NCI-H69 (cell line): ENCODE measurements at places on chromosomes 4 and X.

GRCh38 chrX:64894454-64895038 lies 81.7 kb downstream of the ZC4H2 start:
- DNase-seq = no peak

DNA sequence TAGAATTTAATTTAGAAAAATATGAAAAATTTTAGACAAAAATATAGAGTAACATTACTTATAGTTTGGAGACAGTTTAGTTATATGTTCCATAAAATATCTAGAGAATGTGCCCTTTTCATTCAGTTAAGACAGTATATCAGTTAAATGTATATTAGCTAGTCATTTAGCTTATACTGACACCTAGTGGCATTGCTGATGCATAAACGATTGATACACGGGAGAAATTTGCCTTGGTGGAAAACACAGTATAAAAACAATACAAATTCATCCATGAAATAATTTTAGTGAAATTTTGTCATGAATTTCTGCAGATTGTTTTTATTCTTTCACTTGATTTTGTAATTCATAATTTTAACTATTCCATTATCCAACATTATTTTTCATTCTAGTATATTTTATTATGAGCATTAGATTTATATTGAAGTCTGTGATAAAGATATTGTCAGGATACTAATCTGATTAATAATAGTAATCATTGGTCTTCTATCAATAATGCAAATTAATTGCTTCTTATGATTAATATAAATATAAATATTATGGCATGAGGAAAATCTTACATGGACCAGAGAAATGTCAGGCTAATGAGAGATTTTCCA lies 219.0 kb downstream of the TLL1 start:
- DNase-seq = peak; percentile 62

GRCh38 chrX:9627922-9628321 lies 137.7 kb downstream of the GPR143 start:
- no peak for DNase-seq

DNA sequence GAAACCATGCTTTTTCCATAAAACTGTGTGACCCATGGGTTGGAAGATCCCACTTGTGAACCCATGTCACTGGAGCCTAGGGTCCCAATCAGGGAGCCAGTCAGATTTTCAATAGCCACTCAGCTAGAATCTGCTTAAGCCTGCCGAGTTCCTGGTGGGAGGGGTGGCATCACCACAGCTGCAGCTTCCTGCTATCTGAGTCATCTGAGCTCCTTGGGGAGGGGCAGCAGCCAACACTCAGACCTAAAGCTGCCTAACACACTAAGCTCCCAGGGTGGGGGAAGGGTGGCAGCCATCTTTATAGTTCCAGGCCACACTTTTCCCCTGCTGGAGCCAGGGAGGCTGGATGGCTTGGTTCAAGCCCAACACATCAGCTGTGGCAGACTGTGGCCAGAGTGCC lies 350.1 kb downstream of the C4orf33 start:
- DNase-seq = peak; percentile 55

GRCh38 chrX:30301208-30301607 lies 8.0 kb downstream of the NR0B1 start:
- no peak for DNase-seq

GRCh38 chrX:39845233-39845632 lies 252.5 kb downstream of the BCOR start:
- no peak for DNase-seq

GRCh38 chr4:7587433-7588405 lies 153.0 kb upstream of the PSAPL1 start:
- no peak for DNase-seq

DNA sequence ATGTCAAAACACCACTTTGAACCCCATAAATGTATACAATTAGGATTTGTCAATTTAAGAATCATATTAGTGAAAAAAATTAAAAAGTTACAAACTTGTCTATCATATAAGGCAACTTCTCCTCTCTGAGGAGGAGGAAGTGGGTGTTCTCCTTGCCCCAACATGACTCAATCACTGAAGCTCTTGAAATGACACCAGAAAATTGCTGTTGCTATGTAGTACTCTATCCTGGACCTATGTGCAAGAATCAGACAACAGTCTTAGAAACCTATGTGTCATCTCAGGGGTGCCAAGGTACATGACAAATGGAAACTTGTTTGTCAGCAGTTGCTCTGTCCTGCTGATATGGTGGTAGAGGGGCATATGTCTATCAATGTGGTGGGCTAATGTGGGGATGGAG lies 47.7 kb downstream of the HMGB3 start:
- DNase-seq = no peak

DNA sequence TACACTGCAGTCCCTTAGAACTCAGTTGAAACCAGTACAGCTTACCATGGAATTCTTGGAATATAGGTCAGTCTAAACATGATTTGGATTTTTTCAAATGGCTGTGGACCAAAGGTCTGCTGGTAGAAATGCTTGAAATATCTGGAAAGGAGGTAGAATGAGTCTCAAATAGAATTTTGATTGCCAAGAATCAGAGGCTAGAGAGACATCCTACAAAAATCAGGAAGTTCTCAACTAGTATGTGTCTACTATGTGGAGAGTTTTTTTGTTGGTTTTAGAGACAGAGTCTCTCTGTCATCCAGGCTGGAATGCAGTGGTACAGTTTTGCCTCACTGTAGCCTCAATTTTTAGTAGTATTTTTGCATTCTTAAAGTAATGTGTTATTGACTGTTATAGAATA lies 53.6 kb downstream of the PAQR3 start:
- DNase-seq = no peak

- DNase-seq = no peak
These were observed 79.8 kb downstream of the IQCM start for GRCh38 chr4:149735796-149736195.

DNA sequence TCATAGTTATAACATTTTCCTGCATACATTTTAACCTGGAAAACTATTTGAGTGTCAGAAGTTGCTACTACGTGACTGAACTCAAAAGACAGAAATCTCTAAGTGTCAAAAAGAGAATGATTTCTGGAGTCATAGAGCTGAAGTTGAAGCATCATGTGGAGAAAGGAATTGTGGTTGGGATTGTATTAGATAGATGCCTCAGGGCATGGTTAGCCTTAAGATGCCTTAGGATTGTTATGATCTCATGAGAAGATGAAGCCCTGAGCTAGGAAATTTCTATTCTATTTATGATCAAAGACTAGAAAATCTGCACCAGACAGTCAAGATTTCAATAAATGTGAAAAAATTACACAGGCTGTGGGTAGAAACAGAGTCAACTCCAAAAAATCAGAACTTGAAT lies 20.2 kb downstream of the EPGN start:
- no peak for DNase-seq

DNA sequence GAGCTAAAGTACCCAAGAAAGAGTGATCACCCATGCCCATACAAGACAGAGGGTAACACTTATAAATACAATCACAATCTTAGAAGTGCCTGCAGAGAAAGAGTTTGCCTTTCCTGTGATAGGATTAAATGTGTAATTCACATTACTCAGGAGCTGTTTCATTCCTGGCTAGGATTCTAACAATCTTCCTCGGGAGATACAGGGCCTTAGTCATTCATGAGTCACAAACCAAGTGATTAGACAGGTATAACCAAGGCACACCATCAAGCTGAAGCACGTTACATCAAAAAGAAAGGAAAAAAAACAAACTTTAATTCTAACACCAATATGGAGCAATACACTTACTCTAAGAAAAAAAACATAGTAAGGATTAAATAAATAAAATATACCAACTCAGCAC lies 14.9 kb downstream of the ABCG2 start:
- DNase-seq = no peak

DNA sequence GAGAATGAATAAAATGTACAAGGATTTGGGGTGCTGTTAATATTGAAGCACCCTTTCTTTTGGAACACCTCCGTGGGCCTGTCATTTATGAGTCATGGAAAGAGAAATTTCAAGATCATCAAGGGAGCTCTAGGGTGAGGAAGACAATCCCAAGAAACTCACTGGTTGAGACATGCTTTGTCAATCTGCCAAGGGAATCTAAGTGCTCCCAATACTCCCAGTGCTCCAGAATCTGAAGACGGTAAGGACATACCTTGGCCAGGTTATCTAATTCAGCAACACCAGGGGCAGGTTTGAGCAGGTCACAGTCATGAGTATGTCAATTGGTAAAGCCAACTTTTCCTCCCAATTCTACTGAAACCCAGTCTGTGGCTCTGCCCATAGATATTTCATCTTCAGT lies 556.4 kb upstream of the CPEB2 start:
- no peak for DNase-seq

DNA sequence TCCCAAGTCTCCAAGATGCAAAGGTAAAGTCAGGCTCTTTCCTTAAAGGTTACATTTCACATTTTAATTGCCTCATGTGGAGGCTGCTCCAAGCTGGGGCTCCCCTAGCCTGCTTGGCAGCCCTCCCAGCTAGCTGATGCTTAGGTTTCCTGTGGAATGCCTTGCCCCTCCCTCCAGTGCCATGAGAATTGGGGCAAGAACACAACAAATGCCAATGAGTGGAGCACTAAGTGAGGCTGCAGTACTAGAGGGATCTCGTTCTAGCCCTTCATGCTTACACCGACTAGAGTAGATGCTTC lies 597.7 kb downstream of the MID1IP1 start:
- no peak for DNase-seq

GRCh38 chrX:84735025-84735424 lies 232.8 kb upstream of the HDX start:
- no peak for DNase-seq

DNA sequence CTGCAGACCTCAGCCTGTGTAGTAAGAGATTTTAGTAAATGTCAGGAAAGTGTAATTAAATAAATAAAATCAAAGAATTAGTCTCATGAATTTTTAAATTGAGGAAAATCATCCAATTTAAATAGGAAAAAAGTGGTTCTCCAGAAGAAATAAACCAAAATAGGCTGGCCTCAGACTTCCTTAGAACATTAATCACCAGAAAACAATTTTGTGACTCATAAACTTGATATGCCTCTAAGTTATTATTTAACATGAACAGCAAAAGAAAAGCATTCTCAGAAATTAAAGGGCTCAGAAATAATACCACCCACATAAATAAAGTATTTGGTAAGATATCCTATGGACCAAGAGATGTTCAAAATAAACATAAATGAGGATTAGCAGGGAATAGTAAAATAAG lies 14.3 kb downstream of the FAM47B start:
- DNase-seq = no peak

DNA sequence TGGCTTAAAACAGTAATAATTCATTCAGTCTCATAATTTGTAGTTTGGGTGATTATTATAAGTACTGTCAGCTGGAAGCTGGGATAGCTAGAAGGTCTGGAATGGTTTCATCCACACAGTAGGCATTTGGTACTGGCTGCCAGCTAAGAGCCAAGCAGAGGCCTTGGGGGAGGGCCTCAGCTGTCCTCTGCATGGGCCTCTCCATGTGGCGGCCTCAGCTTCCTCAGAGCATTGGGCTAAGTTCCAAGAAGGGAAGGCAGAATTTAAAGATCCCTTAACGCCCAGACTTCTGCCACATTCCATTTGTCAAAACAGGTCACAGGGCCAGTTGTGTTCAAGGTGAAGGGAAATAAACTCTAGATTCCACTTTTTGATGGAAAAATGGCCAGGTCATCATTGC lies 93.3 kb downstream of the NEUROG2 start:
- no peak for DNase-seq

DNA sequence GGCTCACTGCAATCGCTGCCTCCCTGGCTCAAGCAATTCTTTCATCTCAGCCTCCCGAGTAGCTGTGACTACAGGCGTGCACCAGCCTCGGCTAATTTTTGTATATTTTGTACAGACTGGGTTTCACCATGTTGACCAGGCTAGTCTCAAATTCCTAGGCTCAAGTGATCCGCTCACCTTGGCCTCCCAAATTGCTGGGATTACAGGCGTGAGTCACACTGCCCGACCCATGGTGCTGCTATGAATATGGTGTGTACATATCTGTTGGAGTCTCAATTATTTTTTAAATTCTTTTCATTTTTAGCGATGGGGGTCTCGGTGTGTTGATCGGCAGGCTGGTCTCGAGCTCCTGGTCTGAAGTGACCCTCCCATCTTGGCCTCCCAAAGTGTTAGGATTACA lies 78.0 kb upstream of the PRKX start:
- DNase-seq = no peak

- DNase-seq = peak; percentile 12
These were observed at the start of gene CHRNA9 for GRCh38 chr4:40334591-40335524. CHRNA9 (plus strand) TSS chr4:40335333; CDS start chr4:40335468, 135 bp downstream.

DNA sequence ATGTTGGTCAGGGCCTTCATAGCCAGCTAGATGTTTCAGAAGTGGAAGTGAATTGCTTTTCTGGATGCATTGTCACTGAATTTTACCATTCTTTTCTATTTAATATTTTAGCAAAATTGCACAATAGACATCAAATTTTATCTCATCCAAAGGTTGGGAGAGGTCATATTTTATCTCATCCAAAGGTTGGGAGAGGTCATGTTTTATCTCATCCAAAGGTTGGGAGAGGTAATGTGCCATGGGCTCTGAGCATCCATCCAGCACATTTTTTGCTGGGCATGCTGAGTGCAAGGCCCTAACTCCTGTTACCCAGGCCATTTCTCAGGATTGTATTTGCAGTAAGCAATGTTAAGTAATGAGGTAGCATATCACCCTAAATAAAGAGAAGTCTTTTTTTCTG lies 14.7 kb upstream of the CYP2U1 start:
- no peak for DNase-seq

DNA sequence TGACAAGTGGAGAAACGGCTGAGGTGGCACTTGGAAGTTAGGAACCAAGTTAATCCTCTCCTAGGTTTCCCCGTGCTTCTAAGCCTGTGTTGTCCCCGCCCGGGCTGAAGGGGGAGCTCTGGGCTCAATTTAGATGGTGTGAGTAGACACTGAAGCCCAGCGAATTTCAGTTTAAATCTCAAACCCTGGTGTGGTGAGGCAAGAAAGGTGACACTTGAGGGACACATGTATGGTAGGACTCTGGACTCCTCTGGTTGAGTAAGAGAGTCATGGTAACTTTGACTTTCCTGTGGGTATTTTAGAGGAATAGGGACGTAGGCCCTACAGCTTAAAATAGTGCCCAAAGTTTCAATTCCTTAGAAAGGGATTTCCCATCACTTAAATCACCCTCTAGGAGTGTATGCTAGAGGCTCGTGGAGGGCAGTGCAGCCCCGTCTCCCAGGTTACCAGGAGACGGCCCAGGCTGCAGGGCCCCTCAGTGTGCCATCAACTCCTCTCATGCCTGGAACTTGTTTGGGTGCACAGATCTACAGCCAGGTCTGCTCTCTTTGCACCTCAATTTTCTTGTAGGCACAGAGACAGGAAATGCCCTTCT lies 24.0 kb downstream of the HAND2 start:
- DNase-seq = peak; percentile 72
